CD4-positive, alpha-beta memory T cell (primary cell): ENCODE measurements at places on chromosomes 11 and 22.

DNA sequence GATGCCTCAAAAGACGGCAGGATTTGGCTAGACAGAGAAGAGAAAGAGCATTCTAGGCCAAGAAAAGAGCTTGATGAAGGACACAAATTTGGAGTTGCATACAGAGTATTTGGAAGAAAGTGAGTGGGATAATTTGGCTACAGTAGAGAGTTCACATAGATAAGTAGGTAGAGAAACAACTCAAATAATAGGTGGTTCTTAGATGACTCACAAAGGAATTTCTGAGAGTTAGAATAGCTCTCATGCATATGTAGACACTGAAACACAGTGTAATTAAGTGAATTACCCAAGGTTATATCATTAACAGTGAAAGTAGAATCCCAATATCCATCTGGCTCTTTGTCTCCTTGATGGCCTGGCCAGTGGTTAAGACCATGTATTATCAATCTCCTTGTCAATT lies 228.6 kb upstream of the DDI1 start:
- DNase-seq: no peak

- DNase-seq: no peak
Measured at GRCh38 chr11:79122759-79123158, 318.1 kb downstream of the TENM4 start.

GRCh38 chr11:65356394-65356972 lies 1.9 kb downstream of the TIGD3 start:
- DNase-seq: no peak

GRCh38 chr22:37267135-37267587 lies 15.1 kb upstream of the CYTH4 start:
- DNase-seq: peak; percentile 76

DNA sequence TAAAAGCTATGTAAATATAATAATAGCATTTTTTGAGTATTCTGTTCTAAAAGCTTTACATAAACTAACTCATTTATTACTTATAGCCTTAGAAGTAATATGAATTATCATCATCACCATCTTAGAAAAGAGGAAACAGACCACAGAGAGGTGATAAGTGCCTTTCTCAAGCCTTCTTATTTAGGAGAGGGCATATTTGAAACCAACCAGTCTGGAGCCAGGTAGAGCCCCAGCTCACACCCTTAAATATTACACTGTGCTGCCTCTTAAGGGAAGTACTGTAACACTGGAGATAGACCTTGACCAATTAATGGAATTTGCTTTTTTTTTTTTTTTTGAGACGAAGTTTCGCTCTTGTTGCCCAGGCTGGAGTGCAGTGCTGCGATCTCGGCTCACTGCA lies 2.3 kb downstream of the BCO2 start:
- DNase-seq: no peak

GRCh38 chr11:10807493-10808234 lies 1.1 kb downstream of the EIF4G2 start:
- DNase-seq: peak; percentile 55

DNA sequence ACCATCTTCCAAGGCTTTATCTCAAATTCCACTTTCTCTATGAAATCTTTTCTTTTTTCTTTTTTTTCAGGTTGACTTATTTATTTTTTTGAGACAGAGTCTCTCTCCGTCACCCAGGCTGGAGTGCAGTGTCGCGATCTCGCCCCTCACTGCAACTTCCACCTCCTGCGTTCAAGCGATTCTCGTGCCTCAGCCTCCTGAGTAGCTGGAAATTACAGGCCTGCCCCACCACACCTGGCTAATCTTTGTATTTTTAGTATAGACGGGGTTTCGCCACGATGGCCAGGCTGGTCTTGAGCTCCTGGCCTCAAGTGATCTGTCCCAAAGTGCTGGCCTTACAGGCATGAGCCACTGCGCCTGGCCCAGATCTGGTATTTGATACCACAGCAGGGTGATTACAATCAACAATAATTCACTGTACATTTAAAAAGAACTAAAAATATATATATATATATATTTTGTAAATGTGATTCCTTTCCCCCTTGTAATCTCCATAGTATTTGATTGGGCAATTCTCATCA lies 121.5 kb downstream of the MSANTD4 start:
- no peak for DNase-seq
